AG09309 (cell line): ENCODE measurements at places on chromosomes 4 and X.

DNA sequence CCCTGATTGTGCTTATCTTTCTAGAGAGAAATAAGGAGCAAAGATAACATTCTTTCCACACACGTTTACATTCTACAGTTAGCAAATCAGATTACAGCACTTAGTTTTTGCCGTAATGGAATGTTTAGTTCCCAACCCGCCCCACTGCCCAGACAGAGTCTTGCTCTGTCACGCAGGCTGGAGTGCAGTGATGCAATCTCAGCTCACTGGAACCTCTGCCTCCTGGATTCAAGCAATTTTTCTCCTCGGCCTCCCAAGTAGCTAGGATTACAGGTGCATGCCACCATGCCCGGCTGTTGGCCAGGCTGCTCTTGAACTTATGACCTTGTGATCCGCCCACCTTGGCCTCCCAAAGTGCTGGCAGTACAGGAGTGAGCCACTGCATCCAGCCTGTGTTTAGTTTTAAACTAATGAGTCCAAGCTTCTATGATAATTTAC is 8.4 kb upstream of the PRPS1 start:
- no peak for DNase-seq

DNA sequence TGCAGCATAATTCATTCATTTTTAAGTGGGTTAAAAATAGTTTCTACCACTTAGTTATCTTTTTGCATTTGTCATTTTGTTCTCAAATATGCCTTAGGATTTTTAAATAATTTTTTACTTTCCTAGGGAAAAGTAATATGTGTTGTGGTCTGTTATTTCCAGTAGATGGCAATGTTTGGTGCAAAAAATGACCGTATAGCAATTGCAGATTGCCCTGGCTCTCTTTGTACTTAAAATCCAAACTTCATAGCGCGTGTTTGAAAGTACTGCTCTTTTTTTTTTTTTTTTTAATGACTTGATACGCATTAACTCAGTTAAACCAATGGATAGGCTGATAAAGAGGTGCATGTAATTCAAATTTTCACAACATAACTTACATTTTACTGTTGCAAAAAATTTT is 74.4 kb upstream of the RBMX start:
- DNase-seq, result peak; percentile 7

DNA sequence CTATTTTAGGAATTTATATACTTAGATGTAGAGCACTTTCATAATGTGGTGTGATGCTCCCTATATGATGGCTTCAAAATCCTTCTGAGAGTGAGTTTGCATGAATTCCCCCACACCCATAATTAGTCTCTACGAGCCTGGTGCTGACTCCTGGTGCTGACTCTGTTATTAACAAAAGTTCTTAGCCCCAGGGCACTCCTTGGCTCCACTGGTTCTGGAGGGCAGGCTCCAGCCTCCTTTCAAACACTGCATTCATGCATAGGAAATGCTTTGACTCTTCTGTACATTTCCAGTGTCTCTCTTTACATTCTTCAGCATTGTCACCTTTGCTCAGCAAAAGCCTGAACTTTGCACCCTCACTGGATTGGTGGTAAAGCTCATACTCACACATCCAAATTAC is 64.0 kb downstream of the LNX1 start:
- no peak for DNase-seq

- no peak for DNase-seq
These were observed 199.3 kb upstream of the WDFY3 start for GRCh38 chr4:85165808-85166207.

DNA sequence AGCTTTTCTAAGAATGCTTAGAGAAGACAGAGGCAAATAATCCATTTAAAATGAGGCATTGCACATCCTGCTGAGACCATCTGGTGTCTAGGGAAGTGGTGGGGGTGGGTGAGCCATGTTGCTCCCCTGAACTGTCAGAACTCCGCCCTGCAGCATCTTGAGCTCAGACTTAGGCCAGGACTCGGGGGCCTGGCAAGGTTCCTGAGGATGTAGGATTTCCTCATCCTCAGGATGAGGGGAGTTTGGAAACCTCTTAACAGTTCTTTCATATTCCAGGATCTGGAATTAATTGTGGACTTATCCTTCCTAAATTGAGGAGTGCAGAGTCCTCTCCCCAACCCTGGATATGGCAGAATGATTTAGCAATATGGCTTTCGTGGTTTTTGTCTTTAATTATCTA is 6.6 kb downstream of the TLL1 start:
- no peak for DNase-seq

DNA sequence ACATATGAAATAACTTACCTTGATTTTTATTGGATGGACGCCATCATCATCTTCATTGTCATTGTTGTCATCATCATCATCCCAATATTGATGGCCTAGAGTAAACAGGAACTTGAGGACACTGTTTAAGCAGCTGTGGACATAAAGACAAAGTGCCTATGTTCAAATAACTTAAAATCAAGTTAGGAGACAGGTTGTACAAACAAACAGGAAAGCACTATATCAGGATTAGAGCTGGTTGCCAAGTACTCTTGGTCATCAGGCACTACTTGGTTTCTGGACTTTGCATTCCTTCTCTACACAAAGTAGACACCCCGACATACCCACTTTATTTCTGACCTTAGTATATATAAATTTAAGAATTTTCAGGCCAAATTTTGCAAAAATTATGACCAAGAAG is 608.6 kb downstream of the KLHL13 start:
- no peak for DNase-seq

GRCh38 chrX:118100091-118100490 is 16.5 kb downstream of the KLHL13 start:
- DNase-seq, result no peak

DNA sequence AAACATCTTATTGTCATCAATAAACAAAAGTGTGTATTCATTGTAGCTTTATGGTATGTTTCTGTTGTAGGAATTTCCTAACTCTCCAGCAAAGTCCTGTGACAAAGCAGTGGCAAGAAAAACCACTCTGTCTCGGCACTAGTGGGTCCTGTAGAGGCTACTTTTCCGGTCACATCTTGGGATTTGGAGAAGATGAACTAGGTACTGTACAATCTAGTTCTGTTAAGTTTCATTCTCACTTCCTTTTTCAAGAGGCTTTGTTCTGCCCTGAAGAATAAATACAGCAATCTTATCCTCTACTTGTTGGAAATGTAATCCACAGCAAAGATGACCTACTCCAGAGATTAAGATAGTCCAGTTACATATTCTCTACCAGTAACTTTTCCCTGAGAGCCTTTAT is 69.3 kb downstream of the HHIP start:
- DNase-seq, result no peak

DNA sequence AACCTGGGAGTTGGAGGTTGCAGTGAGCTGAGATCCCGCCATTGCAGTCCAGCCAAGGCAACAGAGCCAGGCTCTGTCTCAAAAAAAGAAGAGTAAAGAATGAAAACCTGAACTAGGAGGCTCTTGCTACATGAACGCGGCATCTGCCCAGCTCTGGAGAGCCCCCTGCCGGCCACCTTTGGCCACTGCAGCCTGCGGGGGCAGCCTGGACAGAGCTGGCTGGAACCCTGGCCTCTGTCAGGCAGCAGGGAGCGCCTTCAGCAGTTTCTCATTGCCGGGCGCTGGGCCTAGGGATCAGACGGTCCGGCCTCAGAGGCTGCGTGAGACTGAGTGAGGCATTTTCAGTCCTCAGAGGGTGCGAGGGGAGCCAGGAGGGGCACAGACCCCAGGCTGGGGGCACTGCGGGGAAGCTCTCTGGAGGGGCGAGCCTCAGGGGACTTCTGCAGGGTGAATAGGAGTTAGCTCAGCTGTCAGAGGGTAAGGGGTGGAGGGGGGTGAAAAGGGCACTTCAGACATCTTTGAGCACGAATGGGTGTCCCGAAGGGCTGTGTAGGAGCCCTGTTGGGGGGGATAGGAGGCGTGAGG is 17.5 kb downstream of the DOK7 start:
- no peak for DNase-seq

- DNase-seq, result no peak
These were observed 14.8 kb downstream of the RPL34 start for GRCh38 chr4:108635070-108635655.

- no peak for DNase-seq
These were observed 1150.8 kb downstream of the STPG2 start for GRCh38 chr4:96992443-96992842.

DNA sequence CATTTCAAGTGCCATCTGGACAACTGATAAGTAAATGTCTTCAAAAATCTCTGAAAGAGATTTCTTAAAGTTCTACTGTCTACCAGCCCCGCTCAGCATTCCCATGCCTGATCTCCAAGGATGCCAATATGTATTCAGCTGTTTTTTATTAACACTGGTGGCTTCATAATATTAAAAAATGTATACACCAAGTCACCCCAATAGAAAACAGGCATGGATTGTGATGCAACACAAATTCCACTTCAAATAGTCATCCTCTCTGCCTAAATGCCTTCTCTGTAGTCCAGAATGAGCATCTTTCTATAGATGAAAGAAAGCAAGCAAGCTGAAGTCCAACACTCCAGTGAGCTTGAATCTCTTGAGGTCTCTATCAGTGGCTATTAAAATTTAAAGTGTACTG is 152.2 kb upstream of the PPARGC1A start:
- peak; percentile 96 for DNase-seq

DNA sequence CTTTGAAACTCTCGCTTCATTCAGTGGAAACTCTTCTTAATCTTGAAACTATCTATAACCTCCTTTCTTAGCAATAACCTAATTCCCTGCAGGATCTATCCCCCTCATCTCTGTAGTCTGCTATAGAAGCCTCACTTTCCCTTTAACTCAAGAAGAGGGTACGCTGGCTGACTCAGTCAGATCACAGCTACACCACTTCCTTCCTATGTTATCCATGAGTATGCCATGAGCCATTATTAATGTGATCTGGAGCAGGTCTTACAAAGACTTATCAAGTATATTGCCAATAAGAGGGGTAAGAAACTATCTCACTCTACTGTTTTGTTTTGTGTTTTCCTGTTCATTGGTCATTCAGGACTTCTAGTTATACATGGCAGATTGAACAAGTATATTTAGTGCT is 165.3 kb downstream of the PJA1 start:
- DNase-seq, result no peak

GRCh38 chr4:161817914-161818313 is 345.9 kb downstream of the FSTL5 start:
- no peak for DNase-seq

DNA sequence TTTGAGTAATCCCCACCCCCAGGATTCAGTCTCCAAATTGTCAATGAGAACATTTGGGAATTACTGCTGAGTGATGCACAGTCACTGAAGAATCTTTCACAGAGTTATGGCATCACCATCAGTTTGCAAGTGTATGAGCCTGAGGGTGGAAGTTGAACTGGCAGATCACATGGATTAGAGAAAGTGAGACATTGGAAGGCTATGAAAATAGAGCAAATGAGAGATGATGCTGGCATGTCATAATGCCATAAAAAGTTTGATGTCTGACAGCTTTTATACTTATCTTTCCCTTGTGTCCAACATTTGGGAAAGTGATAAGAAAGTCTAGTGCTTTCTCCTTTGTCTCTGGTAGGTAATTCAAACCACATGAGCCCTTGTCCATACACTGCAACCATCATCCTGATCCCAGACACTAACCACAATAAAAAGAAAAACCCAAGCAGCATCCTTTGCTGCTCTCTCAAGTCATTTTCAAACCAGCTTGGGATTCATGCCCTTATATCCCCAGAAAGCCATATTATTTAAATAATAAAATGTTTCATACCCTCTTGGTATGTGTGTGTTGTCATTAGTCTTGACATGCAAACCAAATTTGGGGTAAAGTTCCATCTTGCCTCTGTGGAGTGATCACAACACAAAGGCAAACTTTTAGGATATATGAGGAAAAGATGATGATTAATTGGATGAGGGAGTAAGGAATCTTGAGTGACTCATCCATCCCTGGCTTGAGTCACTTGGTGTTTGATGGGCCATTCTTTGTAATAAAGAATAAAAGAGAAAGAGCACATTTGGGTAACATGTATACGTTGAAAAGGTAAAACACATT is 438.9 kb downstream of the GRXCR1 start:
- DNase-seq, result no peak

GRCh38 chr4:120923207-120923522 is 639 bp upstream of the PRDM5 start:
- no peak for DNase-seq

GRCh38 chr4:139761461-139761860 is 95.8 kb downstream of the MGST2 start:
- no peak for DNase-seq

- DNase-seq, result no peak
These were observed 68.1 kb upstream of the FTHL17 start for GRCh38 chrX:31139961-31140360.

- no peak for DNase-seq
These were observed 824.8 kb upstream of the GALNTL6 start for GRCh38 chr4:170988446-170988845.

- DNase-seq, result no peak
These were observed 23.5 kb upstream of the TMEM165 start for GRCh38 chr4:55372259-55372658.

GRCh38 chrX:79162076-79162475 is 17.6 kb downstream of the GPR174 start:
- DNase-seq, result no peak

- peak; percentile 92 for DNase-seq
These were observed 393 bp downstream of the GTPBP6 start for GRCh38 chrX:318068-318738.

GRCh38 chrX:40887476-40887875 is 152.1 kb upstream of the MED14 start:
- DNase-seq, result no peak

DNA sequence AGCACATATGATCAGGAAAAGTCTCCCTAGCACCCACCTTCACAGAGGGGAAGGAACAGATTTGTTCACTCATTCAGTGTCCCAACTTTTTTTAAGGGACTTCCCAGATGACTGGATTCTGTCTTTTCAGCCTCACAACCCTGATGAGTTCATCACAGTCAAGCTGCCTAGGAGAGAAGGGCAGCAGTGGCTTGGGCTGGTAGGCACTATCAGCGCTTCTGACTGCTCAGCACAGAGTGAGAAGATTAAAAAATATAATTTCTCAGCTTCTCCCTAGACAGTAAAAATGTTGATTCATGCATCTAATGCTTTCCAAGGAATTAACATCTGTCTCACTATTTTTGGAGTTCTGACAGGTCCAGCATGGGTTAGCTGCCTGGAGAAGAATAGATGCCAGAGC is 328.2 kb downstream of the DTHD1 start:
- no peak for DNase-seq

GRCh38 chr4:25421816-25422525 is 44.9 kb downstream of the ANAPC4 start:
- DNase-seq, result no peak

DNA sequence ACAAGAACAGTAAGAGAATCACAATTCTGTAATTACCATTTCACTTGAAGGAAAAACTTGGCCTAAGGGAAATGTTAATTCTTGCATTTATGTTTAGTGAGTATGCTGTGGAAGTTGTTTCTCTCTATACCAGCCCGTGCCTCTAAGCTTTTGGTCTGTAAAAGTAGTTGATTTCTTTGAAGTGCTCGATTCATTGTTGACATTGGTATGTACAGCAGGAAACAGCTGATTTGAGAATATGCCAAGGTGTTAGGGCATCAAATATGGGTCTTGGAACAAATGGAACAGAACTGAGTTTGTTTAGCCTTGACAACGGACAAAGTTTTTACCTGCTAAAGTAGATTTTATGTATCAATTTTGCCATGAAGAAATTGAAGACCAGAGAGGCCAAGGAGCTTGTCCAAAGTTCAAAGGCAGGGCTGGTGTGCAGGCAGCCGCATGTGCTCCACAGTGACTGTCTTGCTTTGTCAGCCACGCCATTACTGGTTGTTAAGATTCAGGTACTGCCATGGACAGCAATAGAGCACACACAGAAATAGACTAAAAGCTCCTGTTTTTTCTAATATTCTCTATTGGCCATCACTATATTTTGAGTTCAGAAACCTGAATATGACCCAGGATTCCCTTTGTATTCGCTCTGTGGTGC is 75.5 kb upstream of the TLR3 start:
- DNase-seq, result no peak

- no peak for DNase-seq
These were observed 1034.8 kb downstream of the PDHA2 start for GRCh38 chr4:96874657-96875056.
